ENCODE measurements at places on chromosomes 12 and 14. TPM values are rescaled to one million over a fixed set of nuclear protein-coding genes. Genes with fewer than 3 reads are reported as not detected.

The IPO8 gene
- total RNA-seq, result 17.5 TPM

The POTEG gene
- total RNA-seq, result not detected

The TAS2R13 gene
- 0.59 TPM for total RNA-seq

The SLC39A9 gene
- 20.5 TPM for total RNA-seq

The RDH16 gene
- 0.30 TPM for total RNA-seq

The RAD9B gene
- total RNA-seq, result 0.31 TPM

The SRRM4 gene
- not detected for total RNA-seq

The PTCSC3 gene
- not detected for total RNA-seq

The FOXM1 gene
- total RNA-seq, result 0.59 TPM

The DHRS1 gene
- total RNA-seq, result 23.5 TPM

- no peak overlapping the region for H3K27ac ChIP-seq
- H3K4me3 ChIP-seq, result no peak overlapping the region
- DNase-seq, result no peak
- H3K36me3 ChIP-seq, result no peaks in the 10 kb centered on the region
- H3K4me1 ChIP-seq, result no peaks in the 10 kb centered on the region
- no peaks in the 10 kb centered on the region for H3K27me3 ChIP-seq
Measured at GRCh38 chr14:85016496-85016895, 513.4 kb upstream of the FLRT2 start.

DNA sequence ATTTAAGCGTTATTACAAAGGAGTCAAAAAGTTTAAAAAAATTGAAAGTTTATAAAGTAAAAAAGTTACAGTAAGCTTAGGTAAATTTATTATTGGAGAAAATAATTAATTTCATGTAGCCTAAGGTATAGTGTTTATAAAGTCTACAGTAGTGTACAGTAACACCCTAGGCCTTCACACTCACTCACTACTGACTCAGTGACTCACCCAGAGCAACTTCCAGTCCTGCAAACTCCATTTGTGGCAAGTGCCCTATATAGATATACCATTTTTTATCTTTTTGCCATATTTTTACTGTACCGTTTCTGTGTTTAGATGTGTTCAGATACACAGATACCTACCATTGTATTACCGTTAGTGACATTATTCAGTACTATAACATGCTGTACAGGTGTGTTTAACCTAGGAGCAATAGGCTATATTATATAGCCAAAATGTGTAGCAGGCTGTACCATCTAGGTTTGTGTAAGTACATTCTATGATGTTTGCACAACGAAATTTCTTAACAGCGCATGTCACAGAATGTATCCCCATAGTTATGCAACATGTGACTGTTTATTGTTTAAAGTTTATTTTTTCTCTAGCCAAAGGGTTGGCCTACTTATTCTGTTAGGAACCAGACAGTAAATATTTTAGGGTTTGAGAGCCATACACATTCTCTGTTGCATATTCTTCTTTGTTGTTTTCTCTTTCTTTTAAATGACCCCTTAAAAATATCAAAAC, 155.5 kb downstream of the PCNX1 start:
- peaks cover 70% of the 10 kb centered on the region for H3K36me3 ChIP-seq
- DNase-seq, result no peak
- H3K27me3 ChIP-seq, result no peaks in the 10 kb centered on the region

GRCh38 chr12:72234886-72235285, 37.3 kb upstream of the TRHDE start:
- no peaks in the 10 kb centered on the region for H3K4me1 ChIP-seq
- H3K27ac ChIP-seq, result no peak overlapping the region
- H3K4me3 ChIP-seq, result no peak overlapping the region
- H3K36me3 ChIP-seq, result no peaks in the 10 kb centered on the region
- no peak for DNase-seq

DNA sequence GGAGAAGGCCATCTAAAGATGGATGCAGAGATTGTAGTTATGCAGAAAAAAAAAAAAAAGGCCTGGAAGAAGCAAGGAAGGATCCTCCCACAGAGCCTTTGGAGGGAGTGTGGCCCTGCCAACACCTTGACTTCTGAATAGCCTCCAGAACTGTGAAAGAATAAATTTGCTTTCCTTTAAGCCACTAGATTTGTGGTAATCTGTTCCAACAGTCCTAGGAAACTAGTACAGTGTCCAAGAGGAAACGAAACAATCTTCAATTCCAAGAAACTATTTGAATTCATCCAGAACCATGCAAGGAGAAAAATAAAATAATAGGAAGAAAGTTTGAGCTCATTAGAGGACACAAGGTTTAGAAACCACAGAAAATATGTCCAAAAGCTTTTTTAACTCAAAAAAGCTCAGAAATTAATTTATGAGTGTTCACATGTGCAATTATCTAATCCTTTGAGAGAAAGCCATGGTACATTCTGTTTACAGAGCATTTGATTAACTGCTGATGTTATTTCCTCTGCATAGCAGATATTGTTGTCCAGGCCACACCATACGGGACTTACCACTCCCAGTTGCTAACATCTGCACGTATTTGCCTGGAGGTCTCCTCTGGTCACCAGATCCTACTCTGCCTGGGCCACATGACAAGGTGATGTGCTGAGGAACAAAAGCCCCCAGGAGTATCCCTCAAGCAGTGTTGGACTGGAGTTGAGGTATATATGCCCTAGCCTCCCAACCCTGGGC, 30.0 kb upstream of the STAB2 start:
- H3K27ac ChIP-seq, result no peak overlapping the region
- DNase-seq, result no peak
- H3K27me3 ChIP-seq, result peaks cover 11% of the 10 kb centered on the region

GRCh38 chr14:53350866-53351265, 197.7 kb upstream of the DDHD1 start:
- no peaks in the 10 kb centered on the region for H3K4me1 ChIP-seq
- no peaks in the 10 kb centered on the region for H3K36me3 ChIP-seq
- no peak overlapping the region for H3K27ac ChIP-seq

GRCh38 chr12:89140602-89141238, 211.6 kb downstream of the DUSP6 start:
- no peaks in the 10 kb centered on the region for H3K27me3 ChIP-seq
- DNase-seq, result no peak
- no peaks in the 10 kb centered on the region for H3K4me1 ChIP-seq
- no peak overlapping the region for H3K27ac ChIP-seq

- H3K27ac ChIP-seq, result no peak overlapping the region
- no peak overlapping the region for H3K4me3 ChIP-seq
- H3K4me1 ChIP-seq, result no peaks in the 10 kb centered on the region
- no peaks in the 10 kb centered on the region for H3K27me3 ChIP-seq
Measured at GRCh38 chr14:30138567-30138966, 210.9 kb upstream of the PRKD1 start.

GRCh38 chr12:25882266-25882665, 76.2 kb upstream of the RASSF8 start:
- H3K27ac ChIP-seq, result no peak overlapping the region
- no peaks in the 10 kb centered on the region for H3K4me1 ChIP-seq
- no peaks in the 10 kb centered on the region for H3K36me3 ChIP-seq
- H3K27me3 ChIP-seq, result no peaks in the 10 kb centered on the region
- H3K4me3 ChIP-seq, result no peak overlapping the region

GRCh38 chr12:107373238-107373809, 280.0 kb upstream of the CRY1 start:
- H3K4me1 ChIP-seq, result peaks cover 67% of the 10 kb centered on the region
- no peaks in the 10 kb centered on the region for H3K27me3 ChIP-seq
- H3K4me3 ChIP-seq, result no peak overlapping the region
- H3K27ac ChIP-seq, result peak overlapping the region; percentile 69
- peak; percentile 28 for DNase-seq
- no peaks in the 10 kb centered on the region for H3K36me3 ChIP-seq

GRCh38 chr14:23068789-23069412, 11.6 kb upstream of the CDH24 start:
- peak; percentile 67 for DNase-seq
- peaks cover 36% of the 10 kb centered on the region for H3K4me1 ChIP-seq
- no peak overlapping the region for H3K4me3 ChIP-seq
- no peaks in the 10 kb centered on the region for H3K27me3 ChIP-seq
